ENCODE measurements at places on chromosomes 2 and 18.

DNA sequence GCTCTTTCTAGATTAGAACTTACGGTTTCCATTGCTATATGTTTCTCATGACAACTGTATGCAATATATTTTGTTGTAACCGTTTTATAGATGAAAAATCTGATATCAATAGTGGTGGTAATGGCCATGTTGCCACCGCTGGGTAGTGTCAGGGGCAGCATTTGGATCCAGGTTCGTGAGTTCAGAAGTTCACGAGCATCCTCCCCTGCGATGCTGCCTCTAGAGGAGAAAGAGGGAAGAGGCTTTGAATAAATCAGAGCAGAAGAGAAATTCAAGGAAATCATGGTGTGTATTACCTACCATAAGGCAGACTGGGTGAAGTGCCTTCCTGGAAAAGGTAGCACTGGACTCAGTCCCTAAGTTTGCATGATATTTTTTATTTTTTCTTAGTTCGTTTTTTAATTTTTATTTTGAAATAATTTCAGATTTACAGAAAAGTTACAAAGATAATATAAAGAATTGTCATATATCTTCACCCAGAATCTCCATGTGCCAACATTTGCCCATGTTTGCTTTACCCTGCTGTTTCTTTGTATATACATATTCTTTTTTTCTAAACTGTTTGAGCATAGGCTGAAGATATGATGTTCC, 3.3 kb upstream of the ZBTB7C start:
- DNase-seq = peak; percentile 24

- no peak for DNase-seq
Observed at GRCh38 chr18:3985020-3985419, 470.1 kb downstream of the DLGAP1 start.

DNA sequence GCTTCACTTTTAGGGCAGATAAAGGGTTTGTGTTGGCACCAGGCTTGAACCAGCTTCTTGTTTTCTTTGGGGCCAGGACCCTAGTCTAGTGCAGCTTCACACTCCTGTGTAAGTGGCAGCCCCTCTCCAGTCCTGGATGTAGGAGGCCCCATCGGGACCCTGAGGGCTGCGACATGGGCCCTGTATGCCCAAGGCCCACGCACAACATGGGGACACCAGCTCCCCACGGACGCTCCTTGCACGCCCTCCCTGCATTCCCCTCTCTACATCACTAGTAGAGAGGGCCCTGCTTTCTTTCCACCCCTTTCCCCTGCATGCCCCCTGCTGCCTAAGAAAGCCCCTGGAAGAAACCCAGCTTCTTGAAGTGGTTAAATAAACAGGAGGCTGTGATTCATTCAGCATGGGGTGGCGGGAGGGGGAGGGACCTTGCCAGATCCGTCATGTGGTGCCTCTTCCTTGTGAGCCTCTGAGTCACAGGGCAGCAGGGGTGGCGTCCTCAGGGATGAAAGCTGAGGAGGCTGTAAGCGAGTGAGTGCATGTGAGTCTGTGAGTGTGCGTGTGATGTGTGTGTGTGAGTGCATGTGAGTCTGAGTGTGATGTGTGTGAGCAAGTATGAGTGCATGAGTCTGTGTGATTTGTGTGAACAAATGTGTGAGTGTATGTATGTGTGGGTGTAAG, 42.5 kb downstream of the COPS8 start:
- peak; percentile 69 for DNase-seq

- no peak for DNase-seq
Observed at GRCh38 chr18:62660691-62661090, 54.6 kb upstream of the PHLPP1 start.

DNA sequence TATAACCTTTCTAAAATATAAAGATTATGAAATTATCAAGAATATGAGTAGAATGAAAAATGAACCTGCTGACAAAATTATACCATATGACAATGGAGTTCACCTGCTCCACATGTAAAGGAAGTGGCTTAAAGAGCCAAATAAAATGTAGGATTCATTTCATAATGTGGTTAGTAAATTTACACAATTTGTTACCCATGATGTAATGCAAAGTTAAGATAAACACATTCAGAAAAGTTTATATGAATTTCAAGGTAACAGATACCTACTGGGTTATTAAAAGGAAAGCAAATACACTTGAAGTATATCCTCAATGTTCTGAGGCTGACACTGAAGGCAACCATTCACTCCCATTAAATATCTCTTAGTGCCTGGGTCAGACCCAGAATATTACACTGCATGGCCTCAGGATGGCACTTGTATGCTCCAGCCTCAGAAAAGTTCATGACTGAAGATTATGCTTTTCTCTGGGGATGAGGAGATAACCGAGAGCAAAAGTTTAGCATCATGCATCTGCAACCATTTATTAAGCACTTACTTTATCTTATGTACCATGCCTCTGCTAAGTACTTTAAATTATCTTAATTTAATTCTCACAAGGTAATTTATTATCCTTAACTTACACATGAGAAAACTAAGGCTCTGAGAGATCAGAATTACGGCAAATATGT, 6.2 kb downstream of the STRN start:
- no peak for DNase-seq

- DNase-seq = no peak
Observed at GRCh38 chr18:39825485-39826150, 2129.4 kb upstream of the PIK3C3 start.

DNA sequence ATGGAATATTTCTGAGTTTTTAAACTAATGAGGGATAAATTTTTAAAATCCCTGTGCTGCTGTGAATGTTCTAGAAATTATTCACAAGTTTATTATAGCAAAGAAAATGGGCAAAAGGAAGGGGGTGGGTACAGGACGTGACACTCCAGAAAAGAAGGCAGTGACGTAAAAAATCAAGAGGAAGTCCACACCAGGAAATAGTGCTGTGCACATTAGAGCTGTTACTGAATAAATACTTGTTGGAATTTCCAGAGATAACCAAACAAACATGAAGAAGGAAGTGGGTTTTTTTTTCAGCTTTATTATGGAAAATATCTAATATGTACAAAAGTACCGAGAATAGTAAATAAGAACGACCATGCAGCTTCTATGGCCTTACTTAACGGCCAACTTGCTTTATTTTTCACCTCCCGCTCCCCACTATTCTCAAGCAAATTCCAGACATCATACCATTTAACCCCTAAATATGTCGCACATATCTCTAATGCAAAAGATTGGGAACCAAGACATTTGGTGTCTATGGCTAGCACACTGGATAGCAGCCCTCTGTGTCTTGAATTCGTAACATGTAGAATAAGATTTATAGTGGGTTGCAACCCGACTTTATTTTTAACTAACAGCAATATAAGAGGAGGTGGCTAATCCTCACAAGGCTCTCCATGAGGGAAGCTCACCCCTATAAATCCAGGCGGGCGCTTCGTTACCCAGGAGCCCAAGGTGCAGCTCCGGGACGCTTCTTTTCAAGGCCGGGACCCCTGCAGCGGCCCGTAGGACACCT, 580 bp upstream of the NDUFV2 start:
- no peak for DNase-seq

DNA sequence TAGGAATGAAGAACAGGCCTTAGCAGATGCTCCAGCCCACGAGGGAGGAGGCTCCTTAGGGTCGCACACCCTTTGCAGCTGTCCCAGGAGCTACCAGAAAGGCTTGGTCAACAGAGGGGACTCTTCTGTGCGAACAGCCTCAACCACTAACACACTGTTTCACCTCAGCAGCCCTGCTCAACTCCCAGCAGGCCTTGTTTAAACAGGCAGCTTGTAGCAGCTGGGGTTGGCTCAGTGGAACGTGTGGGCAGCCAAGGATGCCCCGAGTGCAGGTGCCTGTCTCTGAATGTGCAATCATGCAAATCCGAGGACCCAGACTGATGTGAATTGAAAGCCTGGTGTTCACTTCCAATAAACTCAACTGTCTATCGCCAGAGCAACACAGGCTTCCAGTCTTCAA, 88.7 kb upstream of the CXCR4 start:
- DNase-seq = peak; percentile 60

DNA sequence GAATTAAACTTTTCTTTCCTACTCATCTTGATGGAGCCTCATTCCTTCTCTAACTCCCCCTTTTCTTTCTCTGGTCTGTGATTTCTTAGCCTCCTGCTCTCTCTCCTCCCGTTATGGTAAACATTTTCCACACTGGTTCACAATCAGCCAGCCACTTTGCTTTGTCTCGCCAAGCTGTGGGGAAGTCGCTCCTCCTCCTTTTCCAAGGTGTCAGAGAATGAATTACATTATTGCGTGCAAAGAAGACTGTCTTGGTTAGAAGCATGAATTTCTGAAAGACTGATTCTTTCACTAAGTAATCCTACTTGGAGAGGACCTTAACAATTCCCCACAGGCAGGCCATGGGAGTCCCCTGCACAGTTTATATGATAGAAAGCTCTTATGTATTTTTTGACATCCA, 46.1 kb downstream of the RASGRP3 start:
- no peak for DNase-seq

GRCh38 chr18:66534110-66534509, 69.8 kb downstream of the CDH19 start:
- no peak for DNase-seq

DNA sequence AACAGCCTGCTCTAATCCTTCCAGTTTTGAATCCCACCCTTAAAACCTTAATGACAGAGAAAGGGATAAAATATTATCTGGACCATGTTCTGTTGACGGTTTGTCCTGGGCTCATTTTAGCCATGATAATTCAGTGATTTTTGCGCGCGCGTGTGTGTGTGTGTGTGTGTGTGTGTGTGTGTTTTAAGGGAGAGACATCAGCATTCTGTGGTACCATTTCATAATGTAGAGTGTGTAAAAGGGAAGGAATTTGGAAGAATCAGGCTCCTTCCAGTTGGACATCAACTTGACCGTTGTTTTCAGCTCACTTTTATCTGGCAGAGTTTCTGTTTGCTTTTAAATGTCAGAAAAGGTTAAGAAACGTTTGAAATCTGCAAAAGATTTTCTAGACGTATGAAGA, 535.5 kb downstream of the TNS1 start:
- no peak for DNase-seq

- DNase-seq = no peak
Observed at GRCh38 chr2:216070195-216070594, 11.4 kb downstream of the PECR start.

DNA sequence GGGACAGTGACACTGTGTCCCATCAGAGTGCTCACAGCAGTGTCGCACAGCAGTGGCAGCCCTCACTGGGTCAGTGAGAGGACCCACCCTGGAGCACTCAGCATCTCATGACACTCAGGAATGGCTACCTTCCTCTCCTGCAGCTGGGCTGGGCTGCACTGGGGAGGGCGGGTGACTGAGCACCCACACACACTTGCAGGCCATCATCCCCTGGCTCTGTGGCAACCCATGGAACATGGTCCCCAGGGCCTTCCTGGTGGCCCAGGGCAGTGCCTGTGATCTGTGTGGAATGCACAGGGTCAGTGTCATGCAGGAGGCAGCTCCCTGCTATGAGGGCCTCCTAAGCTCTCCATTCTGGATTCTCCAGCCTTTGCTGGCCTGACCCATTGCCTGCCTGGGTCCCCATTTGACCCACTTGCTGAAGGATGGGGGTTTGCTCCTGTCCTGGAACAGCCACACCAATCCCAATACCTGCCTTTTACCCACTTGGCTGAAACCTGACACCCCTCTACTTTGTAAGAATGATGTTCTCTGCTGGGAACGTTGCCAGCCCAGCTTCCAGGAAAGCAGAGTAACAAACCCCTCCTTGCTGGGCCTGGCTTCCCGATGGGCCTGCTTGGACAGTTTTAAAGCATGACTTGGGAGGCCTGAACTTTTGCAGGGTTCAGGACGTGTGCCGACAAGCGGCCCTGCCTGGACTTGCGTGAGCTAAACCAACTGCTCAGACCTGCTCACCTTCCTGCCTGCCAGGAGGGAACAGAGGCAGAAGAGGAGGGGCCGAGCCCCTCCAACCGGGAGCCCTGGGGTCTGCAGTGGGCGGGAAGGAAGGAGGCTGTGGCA, 13.7 kb downstream of the HS6ST1 start:
- no peak for DNase-seq

- DNase-seq = no peak
Observed at GRCh38 chr18:53886058-53886457, 338.4 kb downstream of the MBD2 start.

DNA sequence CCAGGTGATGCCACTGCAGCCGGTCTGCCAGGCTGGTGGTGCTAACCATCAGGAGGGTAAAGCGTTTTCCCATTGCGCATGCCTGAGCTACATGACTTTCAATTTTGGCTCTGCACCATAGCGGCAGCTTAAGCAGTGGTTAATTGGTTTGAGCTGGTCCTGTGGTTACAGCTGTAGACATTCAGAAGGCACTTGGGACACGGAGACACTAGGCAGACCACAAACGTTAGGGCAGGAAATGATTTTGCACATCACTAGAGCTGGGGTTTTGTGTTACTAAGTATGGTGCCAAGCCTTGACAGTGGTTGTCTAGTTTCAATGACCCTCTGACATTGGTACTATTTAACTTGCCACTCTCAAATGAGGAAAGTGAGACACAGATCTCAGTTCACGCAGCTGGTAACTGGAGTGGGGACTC, 28.9 kb upstream of the CNOT11 start:
- DNase-seq = peak; percentile 61

DNA sequence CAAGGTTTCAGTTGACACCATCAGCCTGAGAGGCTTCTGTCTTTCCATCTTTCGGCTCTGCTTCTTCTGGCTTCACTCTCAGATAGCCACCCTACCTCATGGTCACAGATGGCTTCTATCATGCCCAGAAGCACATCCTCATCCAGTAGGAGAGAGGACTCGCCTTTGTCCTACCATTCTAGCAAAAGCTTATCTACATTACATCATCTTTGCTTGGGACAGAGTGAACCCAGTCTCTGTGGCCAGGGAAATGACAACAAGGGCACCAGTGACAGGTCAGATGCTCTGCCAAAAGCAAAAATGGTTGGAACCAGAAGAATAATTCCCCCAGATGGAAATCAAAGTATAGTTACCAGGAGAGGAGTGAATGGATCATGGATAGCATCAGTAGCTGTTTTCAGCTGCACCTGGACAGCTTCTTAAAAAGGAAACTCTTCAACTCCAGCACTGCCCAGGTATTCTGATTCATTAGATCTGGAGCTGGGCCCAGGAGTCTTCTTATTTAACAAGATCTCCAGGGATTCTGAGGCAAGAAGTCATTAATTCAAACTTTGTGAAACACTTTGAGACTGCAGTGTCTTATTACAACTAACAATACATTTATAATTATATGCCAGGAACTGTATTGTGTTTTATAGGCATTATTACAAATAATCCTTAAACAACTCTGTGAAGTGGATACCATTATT, 257.7 kb upstream of the UBE2E3 start:
- DNase-seq = no peak

GRCh38 chr2:42214669-42215068, 45.5 kb downstream of the EML4 start:
- DNase-seq = no peak

- no peak for DNase-seq
Observed at GRCh38 chr18:60445341-60445740, 72.8 kb upstream of the MC4R start.
